ENCODE measurements at places on chromosomes 2 and 18.
A peak's percentile ranks its signal among the peaks of the same experiment; 100 is the strongest.

- no peak for DNase-seq
Observed at GRCh38 chr2:209253544-209253943, 170.3 kb upstream of the MAP2 start.

GRCh38 chr18:56565046-56565445, 73.3 kb downstream of the TXNL1 start:
- DNase-seq = no peak

GRCh38 chr2:175806125-175806490, 196.0 kb downstream of the LNPK start:
- no peak for DNase-seq

GRCh38 chr2:238864207-238865014, 16.5 kb downstream of the TWIST2 start:
- peak; percentile 47 for DNase-seq

- DNase-seq = no peak
Observed at GRCh38 chr18:57258131-57258777, 94.1 kb upstream of the ST8SIA3 start.

DNA sequence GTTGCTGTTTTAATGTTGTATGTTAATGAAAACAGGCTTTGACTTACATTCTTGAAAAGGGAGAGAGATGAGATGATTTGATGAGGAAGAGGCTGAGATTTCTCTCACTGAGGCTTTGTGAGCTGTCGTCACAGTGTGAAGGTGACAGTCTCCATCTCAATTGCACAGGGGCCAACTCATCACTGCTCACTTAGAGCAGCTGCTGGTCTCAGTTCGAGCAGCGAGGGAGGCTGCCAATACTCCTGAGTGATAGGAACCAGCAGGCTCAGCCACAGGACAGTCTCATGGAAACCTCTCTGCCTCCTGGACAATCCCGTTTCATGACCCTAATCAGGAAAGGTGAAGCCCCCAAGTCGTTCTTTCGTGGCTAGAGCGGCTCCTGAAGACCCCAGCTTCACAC, 170.7 kb upstream of the SOX11 start:
- DNase-seq = no peak

DNA sequence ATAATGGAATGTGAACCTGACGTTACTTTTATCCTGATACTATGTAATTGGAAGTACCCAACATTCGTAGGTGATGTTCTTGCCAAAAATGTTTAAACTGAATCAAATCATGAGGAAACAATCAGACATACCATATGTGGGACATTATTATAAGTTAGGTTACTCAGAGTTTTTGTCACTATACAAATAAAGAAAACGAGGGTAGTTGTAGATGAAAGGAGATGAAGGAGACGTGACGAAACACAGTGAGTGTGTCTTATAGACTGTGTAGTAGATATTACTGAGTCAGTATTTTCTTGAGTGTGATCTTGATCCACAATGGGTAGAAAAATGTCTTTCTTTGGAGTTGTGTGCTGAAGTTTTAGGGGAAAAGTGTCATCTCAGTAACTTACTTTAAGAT, 176.8 kb downstream of the ZNF407 start:
- DNase-seq = no peak

DNA sequence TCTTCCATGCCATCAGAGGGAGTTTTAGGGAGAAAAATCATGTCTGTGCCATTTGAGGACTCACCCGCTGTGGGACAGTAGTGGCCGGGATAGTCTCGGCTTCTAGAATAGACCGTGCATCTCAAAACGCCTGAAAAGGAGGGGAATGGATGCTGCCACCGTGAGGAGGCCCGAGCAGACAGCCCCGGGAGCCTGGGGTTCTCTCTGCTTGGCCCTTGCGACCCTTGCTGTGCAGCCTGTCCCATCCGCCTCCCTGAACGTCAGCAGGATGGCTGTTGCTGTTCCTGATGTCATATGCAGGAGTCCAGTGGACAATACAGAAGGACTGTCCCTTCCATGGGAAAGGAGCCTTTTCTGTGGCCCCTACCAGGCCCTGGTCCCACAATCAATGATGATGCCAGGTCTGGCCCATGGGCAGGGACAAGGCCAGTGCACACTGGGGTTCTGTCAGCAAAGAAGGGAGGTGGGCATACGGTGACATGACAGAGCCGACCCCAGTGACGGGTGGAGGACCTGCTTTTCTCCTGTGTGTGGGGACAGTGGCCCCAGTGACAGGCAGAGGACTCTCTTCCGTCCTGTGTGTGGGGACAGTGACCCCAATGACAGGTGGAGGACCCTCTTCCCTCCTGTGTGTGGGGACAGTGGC, 58.8 kb downstream of the ACKR3 start:
- DNase-seq = no peak

GRCh38 chr2:241211276-241211675, 22.8 kb downstream of the ANO7 start:
- DNase-seq = no peak

DNA sequence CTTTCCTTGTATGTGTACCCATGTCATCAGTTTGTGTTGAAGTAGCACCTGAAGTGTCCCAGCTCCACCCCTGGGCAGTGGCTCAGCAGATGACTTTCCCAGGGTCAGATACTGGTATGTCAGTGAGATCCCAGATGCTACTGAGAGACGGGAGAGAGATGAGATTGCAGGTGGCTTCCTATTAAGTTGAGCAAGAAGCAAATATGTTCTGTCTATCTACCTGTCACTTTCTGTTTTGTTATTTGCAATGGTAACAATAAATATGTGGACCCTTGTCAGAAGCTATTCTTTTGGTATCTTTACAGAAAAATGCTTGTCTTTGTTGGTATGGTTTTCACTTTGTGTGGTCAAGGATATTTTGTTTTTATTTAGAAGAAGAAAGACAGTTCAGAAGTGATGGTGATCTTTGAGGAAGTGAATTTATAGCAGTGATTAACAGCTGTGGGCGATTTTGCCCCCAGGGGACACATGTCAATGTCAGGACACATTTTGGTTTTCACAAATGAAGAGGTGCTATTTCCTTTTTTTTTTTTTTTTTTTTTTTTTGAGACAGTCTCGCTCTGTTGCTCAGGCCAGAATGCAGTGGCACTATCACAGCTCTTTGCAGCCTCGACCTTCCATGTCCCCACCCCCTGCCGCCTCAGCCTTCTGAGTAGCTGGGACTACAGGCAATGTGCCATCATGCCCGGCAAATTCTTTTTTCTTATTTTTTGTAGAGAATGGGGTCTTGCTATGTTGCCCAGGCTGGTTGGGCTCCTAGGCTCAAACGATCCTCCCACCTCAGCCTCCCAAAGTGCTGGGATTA, 21.4 kb downstream of the MGAT5 start:
- no peak for DNase-seq

DNA sequence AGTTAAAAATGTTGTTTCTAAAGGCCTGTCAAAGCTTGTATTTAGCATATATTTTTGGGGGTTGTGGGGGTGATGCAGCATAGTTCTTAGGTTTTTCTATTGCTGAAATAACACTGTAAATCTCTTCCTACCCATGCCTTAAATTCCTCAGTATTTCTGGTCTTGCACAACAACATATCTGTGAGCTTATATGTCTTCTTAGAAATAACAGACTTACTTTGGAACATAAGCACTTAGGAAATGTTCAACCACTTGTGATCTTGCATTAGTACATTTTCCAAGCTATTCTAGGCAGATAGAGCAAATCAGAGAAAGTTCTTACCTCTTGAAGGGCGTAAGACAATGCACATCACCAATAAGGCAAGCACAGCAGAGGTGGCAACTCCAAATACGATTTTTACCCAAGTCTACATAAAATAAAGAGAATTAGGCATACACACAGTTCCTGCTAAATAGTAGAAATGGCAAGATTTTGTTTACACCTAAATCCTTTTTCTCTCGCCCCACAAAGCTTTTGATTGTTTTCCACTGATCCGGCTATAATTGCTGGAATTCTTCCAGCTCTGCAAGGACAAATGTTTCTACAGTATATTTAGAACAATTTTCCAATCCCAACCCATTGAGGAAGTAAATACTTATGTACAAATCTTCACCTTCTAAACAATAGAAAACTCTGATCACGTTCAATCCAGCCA, 512 bp downstream of the FAP start:
- no peak for DNase-seq

GRCh38 chr2:42147641-42148274, 21.4 kb upstream of the EML4 start:
- DNase-seq = no peak
